ENCODE measurements at places on chromosomes 1 and 21.

GRCh38 chr1:58841455-58841854 is 57.6 kb upstream of the JUN start:
- no peak for DNase-seq

GRCh38 chr1:237042892-237043576 is 1.1 kb downstream of the RYR2 start:
- no peak for DNase-seq

- peak; percentile 9 for DNase-seq
These were observed 11.6 kb downstream of the TINAGL1 start for GRCh38 chr1:31587720-31588423.

DNA sequence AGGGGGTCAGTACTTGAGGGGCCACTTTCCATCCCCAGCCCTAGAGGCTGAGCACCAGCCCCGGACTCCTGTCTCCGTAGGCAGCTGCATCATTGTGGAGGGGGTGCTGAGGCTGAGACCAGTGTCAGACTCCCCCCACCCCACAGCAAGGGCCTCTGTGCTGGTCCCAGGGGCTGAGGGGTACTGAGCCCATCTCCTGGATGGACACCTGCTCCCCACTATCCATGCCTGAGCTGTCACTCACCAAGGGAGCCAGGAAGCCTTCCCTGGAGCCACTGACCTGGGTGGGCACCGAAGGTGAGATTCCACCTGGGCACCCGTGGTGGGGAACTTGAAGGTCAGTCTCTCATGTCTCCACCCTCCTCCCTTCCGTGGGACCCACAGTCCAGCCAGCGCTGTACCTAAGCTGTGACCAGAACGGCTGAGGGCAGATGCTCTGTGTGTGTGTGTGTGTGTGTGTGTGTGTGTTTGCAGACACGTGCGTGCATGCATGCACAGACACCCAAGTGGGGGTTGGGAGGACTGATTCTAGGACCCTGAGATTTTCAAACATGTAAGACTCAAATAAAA is 9.3 kb downstream of the DISP3 start:
- DNase-seq, result no peak

DNA sequence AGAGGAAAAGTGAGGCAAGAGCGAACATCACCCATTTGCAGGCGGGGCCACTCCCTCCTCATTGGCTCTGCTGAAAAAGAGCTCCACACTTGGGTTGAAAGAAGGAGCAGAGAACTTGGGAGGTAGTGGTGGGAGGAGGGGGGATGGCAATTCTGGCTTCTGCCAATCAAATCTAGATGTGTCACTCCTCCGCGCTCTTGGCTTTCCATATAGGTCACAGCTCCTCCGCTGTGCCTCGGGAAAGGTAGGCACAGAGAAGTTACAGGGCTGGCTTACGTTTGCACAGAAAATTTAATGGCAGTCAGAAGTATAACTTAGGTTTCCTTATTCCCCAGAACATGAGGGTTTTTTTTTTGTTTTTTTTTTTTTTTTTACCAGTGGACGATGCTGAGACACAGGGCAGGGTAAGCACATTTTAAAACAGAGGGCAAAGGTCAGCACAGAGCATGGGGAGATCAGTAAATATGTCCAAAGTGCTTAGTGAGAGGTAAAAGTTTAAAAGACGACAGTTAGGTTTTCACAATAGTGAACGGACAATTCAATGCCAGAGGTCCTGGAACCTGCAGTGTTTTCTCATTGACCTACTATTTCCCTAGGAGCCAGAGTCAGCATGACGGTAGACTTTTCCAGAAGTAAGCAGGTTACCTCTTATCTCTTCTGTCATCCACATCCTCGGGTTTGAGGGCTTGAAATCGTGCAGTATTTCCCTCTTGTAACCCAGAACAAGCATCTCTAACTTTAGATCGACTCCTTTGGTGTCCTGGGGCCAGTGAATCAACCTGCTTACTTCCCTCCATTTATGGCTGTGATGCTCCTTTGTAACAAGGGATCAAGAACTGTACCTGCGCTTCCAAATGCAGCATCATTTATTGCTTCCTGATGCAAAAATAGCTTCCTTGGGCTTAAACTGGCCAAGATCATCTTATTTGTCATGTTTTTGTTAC is 258.9 kb upstream of the PROX1 start:
- no peak for DNase-seq

DNA sequence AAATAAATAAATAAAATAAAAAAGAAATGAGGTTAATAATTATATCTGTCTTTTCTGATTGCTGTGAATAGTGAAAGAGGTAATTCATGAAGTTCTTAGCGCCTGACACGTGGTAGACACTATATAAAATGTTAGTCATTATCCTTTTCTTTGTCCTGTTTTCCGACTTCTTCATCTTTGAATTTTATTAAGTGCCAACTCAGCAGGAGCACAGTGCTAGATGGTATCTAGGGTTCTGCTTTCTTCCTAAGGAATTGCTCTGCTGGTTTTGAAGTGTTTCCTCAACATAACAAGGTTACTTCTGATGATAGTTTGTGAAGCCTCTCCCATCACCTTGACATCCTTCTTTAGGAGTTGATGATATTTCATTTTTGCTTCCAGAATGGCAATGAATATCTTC is 227.0 kb downstream of the DNM3 start:
- no peak for DNase-seq

DNA sequence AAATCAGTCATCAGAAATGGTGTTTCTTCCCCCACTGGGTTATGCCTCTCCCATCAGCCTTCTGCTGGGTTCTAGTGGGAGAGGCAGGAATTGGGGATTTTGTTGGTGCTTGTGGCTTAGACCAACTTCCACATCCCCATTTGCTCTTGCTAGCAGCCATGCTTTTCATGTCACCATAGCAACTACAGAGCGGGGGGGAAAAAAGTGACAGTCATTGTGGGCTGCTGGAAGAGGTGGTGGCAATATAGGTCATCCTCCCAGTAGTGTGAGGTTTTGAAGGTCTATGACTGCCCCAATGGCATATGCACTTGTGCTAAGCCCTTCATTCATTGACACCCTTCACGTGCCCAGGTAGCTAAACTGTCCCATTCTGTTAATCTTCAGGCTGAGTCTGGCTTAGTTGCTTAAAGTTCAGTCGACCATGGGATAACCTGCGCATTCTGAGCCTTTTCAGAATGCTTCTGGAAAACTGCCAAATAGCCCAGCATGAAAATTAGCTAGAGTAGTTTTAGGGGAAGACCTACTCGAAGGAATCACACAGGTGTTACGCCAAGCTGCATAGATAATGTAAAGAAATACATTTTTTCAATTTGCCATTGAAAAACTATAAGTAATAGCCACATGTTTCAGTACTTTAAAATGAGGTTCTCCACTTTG is 53.7 kb upstream of the ZNF326 start:
- no peak for DNase-seq

DNA sequence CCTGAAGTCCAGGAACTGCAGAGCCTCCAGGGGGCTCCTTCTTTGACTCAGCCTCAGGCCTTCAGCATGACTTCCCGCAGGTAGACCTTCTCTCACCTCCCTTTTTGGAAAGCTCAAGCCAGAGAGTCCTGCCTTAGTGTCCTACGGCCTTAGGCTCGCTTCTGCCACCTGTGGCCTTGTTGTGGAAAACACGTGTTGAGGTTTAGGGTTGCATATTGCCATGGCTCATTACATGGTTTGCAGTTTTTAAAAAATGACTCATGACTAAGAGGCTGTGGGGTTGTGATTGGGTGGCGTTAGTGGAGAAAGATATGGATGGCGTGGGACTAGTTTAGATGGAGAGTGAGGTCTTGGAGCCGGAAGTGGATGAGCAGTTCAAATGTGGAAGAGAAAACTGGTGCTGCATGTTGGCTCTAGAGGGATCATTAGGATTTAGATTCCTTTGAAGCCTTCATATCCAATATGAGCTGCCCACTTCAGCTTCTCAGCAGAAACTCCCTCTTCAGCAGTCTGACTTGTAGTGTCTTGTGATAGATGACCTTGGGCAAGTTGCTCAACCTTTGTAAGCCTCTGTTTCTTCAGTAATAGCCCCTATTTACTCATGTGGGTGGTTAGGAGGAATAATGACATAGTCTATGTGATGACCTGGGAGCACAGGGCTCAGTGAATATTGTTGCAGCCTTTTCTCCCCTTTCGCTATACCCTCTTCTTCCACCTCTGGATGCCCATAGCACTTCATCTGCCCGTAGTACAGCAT is 6.5 kb upstream of the FGGY start:
- DNase-seq, result no peak

Measured in stimulated activated CD8-positive, alpha-beta memory T cell treated with anti-CD3 and anti-CD28 coated beads, Interleukin-4, amount 100 ng/mL, for 1 hour (primary cell).